Activated CD4-positive, alpha-beta T cell treated with anti-CD3 and anti-CD28 coated beads, Interleukin-2, amount 50 U/mL, for 16 hours (primary cell): ENCODE measurements at places on chromosomes 1 and 21.

DNA sequence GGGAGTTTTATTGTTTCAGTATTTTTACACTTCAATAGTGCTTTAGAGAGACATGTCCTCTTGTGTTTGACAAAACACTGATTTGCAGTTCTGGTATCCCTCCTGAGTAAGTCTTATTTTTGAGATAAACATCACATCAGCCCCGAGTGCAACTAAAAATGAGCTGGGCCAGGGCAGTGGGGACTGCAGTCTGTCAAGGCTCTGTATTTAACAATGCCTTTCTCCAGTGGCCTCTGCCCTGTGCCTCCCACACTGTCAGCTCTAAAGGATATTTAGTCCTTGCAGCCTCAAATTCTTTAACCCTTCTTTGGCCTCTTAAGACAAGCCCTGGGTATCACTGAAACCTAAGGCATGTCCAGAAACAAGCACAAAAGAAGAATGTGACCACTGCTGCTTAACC lies 160.6 kb downstream of the ST6GALNAC5 start:
- DNase-seq, result no peak

GRCh38 chr21:16388291-16388690 lies 658.5 kb downstream of the USP25 start:
- no peak for DNase-seq

DNA sequence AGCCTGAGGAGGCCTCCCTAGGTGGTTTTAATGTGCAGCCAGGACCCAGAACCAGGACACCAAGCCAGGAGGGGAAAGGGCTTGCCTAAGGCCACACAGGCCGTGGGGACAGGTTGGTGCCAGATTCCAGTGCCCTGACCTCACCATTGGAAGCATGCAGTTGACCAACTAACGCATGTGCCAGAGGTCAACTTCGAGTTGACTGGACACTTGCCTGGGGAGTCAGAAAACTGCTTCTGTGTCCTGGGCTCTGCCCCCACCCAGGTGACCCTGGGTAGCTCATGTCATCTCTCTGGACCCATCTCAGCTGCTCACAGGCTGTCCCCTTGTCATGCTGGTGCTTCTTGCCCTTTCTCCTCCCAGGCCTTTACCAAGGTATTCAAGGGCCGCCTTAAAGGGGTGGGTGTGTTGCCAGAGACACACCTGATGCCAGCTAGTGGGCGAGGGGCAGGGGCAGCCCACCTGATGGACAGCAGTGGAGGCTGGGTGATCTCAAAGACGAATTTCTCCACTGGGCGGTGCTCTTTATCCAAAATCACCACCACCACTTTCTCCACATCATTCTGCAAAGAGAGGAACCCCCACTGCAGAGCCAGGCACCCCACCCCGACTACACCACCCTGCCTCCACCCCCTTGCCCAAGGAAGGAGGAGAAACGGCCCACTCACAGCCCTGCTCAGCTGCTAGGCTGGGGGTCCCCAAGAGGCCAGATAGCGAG lies 4.4 kb downstream of the MAD2L2 start:
- no peak for DNase-seq

DNA sequence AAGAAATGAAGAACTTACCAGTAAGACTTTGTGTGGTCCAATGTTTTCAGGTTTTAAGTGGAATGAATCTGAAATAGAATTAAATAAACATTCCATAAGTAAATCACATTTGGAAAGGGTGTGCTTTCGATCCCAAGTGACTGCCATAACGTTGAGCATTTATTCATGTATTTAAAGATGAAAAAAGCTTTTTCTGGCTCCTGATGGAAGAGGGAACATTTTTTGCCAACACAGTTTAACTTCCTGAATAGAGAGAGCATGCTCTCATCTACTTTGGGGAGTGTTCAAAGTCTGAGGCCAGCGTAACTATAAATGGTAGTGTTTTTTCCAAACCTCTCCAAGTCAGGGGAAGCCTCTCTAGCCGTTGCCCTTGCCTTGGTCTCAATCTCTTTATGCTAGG lies 55.8 kb downstream of the GNG12 start:
- DNase-seq, result no peak

DNA sequence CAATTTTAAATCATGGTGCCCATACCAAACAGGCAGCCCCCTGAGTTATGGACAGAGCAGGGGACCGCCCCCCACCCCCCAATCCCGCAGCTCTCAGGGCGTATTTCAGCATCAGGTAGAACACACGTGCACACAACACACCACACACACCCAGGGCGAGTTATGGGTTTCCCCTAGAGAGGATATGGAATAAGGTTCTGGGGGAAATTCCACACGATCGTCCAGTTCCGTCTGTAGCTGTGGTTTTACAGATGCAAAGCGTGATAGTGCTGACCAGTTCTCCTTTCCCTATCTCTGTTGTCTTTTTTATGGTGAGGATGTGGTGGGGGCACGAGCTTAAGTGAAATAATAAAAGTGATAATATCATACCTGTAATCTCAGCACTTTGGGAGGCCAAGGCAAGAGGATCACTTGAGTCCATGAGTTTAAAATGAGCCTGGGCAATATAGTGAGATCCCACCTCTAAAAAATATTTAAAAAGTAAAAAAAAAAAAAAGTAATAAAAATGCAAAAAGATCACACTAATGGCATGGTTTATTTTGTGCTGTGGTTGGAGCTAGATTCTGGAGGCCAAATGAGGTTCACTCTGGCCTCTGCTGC lies 25.1 kb downstream of the C2CD2 start:
- DNase-seq, result no peak

DNA sequence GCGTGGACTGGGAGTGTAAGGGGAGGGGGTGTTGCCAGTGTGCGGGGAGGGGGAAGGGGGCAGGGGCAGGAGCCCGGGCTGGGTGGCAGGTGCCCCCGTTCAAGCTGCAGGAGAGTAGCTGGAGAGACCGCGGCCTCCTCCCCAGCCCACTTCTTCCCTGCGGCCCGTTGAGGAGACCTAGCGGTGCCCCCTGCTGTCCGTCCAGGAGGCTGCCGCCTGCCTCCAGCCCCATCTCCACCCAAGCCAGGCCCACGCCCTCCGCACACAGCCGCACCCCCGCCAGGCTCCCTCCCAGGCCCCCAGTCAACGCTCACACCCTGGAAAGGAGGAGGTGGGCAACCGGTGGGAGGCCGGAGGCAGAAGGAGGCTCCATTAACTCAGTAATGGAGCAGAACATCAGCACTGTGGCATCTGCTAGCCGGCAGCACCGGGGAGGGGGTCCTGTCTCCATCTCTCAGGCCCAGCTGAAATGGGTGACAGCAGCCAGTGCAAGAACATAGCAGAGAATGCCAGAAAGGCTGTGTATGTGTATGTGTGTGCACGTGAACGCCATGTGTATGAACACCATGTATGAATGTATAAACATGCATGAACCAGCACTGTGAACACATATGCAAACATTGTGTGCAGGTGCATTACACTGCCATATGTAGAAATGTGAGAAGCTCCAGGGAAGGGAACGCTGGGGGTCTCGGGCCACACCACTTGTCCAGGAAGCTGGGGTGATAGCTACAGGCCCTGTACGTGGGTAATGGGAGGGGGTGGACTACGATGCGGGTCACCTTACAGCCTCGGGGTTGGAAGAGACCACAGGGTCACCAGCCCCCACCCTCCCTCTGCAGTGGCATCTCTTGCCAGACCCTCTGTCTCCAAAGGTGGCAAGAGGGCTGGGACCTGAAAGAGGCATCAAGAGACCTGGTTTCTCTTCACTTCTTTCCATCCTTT lies 84.6 kb downstream of the SYT2 start:
- DNase-seq, result peak; percentile 65

GRCh38 chr1:4108758-4109627 lies 208.9 kb upstream of the C1orf174 start:
- no peak for DNase-seq

- peak; percentile 90 for DNase-seq
Observed at GRCh38 chr1:31815752-31816500, at the start of gene SPOCD1. TSS of gene SPOCD1 (minus strand) at chr1:31816022. CDS start at chr1:31815333, 689 bp downstream.

DNA sequence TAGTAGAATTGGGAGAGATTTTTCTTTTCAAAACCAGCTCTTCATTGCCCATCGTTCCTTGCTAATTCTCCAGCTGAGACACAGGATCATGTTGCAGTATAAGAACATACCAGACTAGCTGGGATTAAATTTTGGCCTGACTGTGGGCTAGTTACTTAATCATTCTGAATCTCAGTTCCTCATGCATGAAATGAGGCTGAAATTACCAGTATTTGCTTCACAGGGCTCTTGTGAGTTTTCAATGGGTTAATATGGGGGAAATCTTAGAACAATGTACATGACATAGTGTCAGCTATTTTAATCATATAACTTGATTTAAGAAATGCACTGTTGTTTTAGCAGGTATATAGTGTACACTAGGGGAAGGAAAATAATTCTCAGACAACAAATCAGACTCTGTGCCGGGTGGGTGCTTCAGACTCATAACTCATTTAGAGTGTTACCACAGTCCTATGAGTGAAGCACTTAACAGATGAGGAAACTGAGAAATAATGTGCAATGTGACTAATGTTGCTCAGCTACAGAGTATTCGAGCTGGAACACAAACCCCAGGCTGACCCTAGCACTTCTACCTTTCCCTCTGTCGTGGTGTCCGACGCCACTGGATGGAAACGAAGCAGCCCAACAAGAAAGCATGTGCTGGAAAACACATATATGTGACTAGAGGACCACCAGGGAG lies 137.6 kb upstream of the SGIP1 start:
- DNase-seq, result peak; percentile 36

GRCh38 chr1:227805606-227806197 lies 9.8 kb upstream of the PRSS38 start:
- DNase-seq, result no peak

GRCh38 chr1:116357487-116357886 lies 15.6 kb upstream of the ATP1A1 start:
- no peak for DNase-seq

DNA sequence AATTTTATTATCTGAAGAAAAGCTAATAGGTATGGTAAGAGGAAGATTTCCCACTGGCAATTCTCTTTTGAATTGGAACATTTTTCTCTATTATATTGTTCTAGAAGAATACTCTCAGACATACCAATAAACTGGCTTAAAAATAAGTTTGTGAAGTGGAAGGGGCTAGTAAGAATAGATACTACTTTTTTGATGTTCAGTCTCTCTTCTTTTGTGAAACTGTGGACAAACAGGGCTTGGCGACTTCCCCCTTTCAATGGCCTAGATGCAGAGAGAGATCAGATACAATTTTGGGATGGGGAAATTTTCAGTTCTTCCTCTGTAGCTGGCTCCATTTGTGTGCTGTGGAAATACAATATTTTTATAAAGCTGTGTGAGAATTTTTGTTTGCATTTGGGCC lies 2.5 kb downstream of the PBX1 start:
- no peak for DNase-seq

- DNase-seq, result no peak
Observed at GRCh38 chr1:33721301-33721815, 142.5 kb upstream of the HMGB4 start.

DNA sequence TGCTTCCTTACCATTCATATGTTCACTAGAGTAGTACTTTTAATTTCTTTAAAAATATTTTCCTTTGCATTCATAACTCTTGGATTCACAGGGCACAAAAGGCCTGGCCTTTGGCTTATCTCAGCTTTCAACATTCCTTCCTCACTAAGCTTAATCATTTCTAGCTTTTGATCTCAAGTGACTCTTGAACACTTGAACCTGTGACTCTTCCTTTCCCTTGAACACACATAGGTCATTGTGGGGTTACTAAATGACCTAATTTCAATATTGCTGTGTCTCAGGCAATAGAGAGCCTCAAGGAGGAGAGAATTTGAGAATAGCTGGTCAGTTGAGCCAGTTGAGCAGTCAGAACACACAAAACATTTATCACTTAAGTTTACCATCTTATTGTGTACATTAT lies 49.9 kb downstream of the COL11A1 start:
- DNase-seq, result no peak

DNA sequence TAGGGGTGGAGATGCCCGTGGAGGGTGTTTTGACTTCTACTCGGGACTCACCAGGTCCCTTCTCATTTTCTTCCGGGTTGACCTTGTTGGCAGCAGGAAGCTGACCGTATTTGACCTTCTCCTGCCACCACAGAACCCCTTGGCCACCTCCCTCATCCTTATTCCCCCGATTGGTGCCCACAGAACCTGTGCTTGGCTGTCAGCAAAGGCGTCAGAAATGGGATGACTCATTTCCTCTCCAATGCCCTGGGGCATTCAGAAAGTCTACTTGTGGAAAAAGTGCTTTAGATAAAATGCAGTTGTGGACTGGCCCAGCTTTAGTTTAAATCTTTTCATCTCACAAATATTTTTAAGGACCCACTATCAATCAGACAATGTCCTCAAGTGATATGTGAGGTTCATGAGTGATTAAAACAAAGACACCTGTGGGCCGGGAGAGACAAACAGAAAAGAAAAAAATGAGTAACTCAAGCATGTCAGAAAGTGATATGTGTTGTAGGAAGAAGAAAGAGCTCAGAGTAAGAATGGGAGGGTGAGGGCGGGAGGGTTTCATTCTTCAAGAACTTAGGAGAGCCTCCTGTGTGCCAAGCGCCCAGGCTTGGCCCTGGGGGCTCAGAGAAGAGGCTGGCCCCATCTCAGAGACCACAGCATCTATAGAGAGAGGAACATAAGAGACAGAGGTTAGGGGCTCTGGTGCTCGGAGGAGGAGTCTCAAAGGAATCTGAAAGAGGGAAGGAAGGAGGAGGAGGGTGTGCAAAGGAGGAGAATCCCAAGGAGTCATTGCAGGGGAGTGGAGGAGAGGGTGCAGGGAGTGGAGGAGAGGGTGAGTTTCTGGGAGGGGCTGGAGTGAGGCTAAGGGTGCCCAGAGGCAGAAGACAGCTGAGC lies 221.6 kb upstream of the VAMP3 start:
- peak; percentile 92 for DNase-seq

- DNase-seq, result no peak
Observed at GRCh38 chr1:115291741-115292140, 46.3 kb downstream of the NGF start.

DNA sequence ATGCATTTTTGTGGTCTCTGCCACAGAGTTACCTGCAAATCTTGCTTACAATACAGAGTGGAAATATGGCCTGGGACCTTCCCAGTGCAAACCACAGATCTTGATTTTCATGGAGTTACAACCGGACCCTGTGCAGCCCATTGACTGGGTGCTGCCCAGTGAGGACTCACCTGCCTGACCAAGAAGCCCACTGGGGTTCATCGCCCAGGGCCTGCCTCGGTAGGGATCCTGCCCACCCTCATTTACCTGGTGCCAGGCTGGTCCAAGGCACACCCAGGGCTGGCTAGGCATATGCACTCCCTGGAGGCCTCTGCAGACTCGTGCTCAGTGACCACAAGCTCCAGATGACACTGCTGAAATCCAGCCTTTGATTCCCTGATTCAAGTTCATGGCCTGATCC lies 572.7 kb downstream of the NPHP4 start:
- DNase-seq, result no peak

- DNase-seq, result peak; percentile 48
Observed at GRCh38 chr1:18949686-18950400, 6.6 kb downstream of the IFFO2 start.

- DNase-seq, result no peak
Observed at GRCh38 chr1:38758820-38759219, 100.8 kb downstream of the RRAGC start.

GRCh38 chr1:79899914-79900313 lies 893.4 kb upstream of the ADGRL4 start:
- DNase-seq, result no peak

- peak; percentile 82 for DNase-seq
Observed at GRCh38 chr1:40665335-40666171, at the start of gene RIMS3. TSS of gene RIMS3 (minus strand) at chr1:40665682. CDS start at chr1:40641925, 23,757 bp downstream.
